ENCODE measurements at places on chromosomes 3 and 15.
A peak's percentile ranks its signal among the peaks of the same experiment; 100 is the strongest.

GRCh38 chr3:11514191-11514821 lies 129.4 kb downstream of the VGLL4 start:
- DNase-seq = peak; percentile 11

DNA sequence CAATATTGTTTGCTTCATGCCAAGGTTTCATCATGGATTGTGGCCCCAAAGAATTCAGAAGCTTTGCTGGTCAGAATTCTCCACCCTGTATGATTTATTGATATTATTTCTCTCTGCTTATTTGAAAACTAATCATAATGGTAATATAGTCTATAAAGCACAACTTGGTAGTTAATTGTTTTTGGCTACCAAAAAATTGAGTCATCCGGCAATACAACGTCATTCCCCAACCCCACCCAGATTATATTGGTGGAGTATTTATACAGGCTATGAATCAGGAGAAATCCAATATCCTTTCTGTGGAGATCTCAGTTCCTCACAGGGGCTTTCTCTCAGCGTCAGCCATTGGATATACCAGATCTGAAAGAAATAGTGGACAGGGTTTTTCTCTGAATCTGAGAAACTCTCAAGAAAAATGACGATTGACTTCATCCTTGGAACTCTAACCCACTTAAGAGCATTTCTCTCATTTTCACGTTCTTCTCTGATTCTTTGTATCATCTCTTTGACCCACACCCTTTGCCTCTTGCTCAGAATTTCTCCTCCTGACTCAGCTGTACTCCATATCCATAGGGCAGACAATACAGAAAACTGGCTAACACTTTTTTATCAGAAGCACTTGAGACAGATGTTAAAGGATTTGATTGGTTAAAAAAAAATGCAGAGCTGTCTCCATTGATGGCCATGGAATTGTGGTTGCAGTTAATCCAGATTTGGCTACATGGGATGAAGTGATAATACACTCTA lies 1055.8 kb upstream of the CADM2 start:
- DNase-seq = no peak

DNA sequence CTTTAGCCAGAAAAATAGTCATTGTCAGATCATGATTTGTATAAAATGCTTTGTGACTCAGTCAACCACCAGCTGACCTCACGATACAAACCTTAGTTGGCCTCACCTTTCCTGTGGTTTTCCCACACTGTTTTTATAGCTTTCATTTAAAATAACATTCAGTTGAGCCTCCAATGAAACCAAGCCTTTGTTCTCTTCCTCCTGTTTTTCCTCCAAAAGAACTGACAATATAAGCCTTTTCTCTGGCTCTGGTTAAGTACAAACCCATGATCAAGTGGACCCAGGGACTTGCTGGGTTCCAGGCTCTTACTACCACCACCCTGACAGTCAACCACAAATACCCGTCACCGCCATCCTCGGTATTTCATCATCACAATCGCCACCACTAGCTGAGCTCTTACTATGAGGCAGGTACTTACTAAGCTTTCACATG lies 81.7 kb downstream of the TAMM41 start:
- no peak for DNase-seq

DNA sequence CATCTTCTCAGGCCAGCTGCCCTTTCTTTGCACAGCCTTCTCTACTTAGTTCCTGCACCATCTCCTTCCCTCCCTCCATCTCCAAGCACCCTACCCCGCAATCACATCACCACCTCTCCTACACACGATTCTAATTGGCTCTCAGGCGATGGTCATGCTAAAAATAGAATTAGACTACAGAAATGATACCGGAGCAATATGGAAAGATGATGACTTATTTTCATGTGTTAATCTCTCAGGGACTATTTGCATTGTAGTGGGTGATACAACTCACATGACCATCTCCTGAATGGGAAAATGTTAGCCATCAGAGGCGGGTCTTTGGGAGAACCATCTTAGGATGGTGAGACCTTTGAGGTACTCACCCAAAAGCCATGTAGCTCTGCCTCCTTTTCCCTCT lies 54.7 kb upstream of the PPARG start:
- DNase-seq = no peak

DNA sequence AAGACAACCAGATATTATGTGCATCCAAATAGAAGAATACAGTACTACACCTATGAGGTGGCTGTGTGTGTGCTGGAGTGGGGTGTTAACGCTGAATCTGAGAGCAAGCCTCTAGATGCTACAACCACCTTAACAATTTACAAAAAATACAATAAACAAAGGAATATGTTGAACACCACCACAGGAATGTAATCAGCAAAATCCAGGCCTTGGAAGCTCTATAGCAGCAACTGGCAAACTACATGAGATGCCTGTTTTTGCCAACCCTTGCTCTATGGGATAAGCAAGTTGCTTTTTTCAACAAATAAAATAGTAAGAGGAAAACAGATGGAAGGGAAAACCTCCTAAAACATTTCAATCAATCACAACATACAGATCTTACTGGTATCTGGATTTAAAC lies 23.9 kb downstream of the SLTM start:
- no peak for DNase-seq

DNA sequence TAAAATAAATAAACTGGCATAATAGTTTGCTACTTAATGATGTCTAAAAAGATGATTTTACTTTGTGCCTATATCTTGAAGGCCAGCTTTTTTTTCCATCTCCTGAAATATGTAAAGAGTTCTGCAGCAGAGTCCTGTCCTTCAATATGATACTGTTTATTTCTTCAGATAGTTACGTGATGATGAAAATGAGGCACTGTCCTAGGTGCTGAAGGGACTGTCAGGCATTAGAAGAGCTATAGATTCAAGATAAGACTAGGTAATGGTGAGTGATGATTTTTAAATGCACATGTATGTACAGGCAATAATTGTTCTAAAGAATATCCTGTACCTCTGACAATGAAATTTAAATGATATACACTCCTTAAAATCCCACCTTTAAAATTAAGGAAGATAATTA lies 326.9 kb upstream of the DNAJC19 start:
- DNase-seq = no peak

DNA sequence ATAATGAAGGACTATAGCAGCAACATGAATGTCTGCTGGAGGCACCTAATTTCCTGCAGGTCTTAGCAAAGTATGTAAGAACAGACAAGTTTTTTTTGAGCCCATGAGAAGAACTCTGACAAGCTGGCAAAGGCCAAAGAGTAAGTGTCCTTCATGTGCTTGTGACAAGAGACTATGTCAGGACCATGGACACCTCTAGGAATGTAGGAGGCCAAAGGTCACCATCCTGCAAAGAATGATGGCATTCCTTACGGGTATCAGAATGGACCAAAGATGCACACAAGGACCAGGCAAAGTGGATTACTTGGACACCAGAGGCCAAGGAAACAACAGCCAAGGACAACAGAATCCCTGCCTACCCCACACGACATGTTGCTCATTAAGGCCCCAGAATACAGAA lies 858.5 kb upstream of the CFAP20DC start:
- DNase-seq = no peak

DNA sequence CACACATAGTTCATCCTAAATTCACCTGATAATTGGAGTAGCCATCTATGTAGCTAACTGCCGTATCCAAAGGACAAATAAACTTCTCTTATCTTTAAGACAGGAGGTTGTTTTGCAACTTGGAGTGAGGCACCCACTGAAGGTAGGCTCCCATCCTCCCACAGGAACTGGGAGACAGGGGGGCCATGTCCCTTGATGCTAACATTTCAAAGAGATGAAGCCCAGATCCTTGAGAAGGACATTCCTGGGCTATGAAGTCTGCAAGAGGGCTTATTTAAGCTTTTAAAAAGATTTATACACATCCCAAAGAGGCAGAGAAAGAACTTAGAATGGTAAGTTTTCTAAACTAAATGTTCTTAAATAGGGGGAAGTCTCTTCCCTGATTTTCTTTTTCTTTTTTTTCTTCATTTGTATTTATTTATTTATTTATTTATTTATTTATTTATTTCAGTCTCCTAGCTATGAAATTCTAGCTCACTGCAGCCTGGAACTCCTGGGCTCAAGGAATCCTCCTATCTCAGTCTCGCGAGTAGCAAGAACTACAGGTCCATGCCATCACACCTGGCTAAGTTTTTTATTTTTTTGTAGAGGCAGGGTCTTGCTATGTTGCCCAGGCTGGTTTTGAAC lies 12.8 kb upstream of the MOBP start:
- no peak for DNase-seq

GRCh38 chr3:23198801-23199200 lies 4.3 kb upstream of the UBE2E2 start:
- no peak for DNase-seq

- no peak for DNase-seq
These were observed 87.6 kb upstream of the KBTBD8 start for GRCh38 chr3:66910266-66911055.

DNA sequence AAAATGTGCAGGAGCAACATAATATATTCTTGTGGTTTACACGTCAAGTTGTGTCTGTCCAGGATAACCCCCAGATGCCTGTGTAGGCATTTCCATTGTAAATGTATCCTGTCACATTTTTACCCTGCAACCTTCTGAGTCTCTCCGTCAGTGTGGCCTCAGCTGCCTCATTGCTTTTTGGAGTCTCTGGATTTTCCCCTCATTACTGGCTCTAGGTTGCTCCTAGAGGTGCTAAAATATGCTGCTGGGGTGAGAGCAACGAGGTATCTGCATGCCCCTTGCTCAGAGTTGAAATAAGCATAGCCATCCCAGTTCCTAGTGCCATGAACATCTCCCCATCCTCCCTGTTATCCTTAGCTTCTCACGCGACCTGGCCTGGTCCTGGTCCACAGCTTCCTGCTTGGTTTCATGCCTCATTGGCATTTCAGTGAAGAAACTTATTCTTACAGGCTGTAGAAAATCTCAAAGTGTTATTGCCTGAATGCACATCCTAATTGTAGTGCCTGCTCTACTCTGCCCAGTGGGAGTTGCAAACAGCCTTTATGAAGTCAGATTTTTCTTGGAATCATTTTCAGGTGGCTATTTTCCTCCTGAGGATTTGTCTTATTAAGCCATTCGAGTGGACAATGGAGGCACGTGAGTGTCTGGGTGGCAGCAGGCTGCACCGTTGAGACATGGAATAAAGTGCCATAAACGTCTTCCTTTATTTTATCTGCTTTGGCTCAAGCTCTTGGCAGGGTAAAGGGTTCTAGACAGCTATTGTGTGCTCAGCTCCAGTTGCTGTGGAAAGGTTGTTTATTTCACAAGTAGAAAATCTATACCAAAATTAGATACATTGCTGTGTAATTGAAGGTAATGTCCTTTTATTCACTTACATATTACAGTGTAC lies 33.2 kb downstream of the OXNAD1 start:
- no peak for DNase-seq

DNA sequence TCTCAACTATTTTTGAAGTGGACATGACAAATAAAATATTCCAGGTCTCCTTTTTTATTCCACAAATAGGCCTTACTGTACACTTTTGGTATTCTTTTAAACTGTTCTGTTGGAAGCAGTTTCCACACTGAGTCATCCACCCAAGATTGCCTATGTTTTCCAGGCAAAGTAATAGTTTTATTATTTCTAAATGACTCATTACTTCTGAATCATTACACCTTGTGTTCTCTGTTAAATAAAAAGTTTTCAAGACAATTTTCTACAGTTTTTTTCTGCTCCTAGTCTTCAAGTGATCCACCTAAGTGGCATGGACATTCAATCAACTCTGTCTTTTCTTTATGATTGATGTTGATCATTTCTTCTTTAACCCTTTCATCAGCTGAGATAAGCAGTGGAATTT lies 26.5 kb downstream of the PPP2R3A start:
- no peak for DNase-seq

DNA sequence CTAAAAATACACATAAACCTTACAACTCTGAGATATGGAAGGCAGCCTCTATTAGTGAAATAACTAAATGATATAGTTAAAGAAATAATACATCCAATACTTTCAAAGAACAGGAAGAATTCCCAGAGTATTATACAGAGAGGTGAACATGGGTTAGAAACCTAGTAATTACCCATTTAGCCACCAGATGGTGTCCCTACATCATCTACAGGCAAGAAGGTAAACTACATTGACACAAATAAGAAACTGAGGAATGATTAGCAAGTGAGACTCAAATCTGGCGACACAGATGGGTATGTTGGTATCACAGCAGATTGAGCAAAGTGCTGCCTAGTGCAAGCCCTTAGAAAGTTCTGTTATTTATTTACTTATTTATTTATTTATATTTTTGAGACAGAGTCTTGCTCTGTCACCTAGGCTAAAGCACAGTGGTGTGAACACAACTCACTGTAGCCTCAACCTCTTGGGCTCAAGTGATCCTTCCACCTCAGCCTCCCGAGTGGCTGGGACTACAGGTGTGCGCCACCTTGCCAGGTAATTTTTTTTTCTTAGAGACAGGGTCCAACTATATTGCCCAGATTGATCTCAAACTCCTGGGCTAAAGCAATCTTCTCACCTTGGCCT lies 28.2 kb downstream of the NEK4 start:
- DNase-seq = no peak

DNA sequence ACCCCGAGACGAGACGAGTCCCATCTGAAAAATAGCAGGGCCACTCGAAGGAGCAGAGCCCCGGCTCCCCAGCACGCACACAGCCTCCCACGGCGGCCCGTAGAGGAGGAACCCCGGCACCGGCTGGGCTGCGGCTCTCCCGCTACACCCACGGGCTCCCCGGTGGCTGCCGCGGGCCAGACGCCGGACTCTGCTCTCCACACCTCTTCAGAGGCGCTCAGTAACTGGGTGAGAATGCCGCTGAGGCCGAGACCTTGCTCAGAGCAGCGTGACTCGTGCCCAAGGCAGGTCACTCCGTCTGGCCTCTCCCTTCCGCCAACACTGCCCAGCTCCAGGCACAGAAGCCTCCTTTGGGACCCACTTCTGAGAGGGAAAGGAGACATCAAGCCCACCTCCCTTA lies 34.4 kb downstream of the TNK2 start:
- no peak for DNase-seq

DNA sequence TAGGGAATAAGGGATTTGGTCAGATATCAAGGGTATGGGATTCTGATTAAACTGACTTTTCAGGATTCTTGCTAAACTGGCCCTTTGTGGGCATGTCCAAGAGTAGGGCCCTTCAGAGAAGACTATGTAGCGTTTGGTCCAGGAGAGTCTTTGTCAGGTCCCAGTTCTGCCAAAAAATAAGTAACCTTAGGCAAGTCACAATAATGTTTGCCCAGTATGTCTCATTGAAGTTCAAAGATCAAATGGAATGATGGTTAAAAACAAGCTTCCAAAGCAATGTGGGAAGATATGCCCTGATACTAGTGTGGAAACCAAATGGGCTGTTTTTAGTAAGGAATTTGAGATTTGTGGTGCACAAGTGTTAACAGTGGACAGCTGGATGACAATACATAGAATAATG lies 454.4 kb downstream of the WDR72 start:
- DNase-seq = no peak

GRCh38 chr3:136173939-136174490 lies 22.1 kb downstream of the MSL2 start:
- DNase-seq = no peak

- DNase-seq = no peak
These were observed 235.7 kb downstream of the SLC9A9 start for GRCh38 chr3:143612541-143612940.

- DNase-seq = no peak
These were observed 21.4 kb downstream of the CCR1 start for GRCh38 chr3:46186471-46187340.

Data from BE2C (cell line).